Activated CD8-positive, alpha-beta memory T cell treated with anti-CD3 and anti-CD28 coated beads for 48 hours (primary cell): ENCODE measurements at places on chromosomes 4 and X.

DNA sequence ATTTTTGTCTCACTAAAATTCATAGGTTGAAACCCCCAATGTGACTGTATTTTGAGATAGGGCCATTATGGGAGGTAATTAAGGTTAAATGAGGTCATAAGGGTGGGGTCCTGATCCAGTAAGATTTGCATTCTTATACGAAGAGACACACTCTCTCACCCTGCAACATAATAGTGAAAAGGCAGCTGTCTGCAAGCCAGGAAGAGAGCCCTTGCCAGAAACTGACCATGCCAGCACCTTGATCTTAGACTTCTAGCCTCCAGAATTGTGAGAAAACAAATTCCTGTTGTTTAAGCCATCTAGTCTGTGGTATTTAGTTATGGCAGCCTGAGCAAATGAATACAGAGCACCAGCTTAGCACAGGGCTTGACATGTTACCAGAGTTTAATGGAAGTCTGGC, 17.5 kb upstream of the IGSF1 start:
- DNase-seq, result no peak

- no peak for DNase-seq
Observed at GRCh38 chr4:102411408-102411807, 66.1 kb upstream of the SLC39A8 start.

- DNase-seq, result no peak
Observed at GRCh38 chr4:101221294-101221693, 126.0 kb downstream of the PPP3CA start.

GRCh38 chr4:121243485-121243884, 79.4 kb upstream of the TNIP3 start:
- DNase-seq, result no peak

- DNase-seq, result no peak
Observed at GRCh38 chr4:7944599-7945220, 5.0 kb upstream of the AFAP1 start.
